ENCODE measurements at places on chromosomes 3 and 15.

- DNase-seq: no peak
These were observed 1403.1 kb upstream of the ALCAM start for GRCh38 chr3:103963599-103963998.

- no peak for DNase-seq
These were observed 658.6 kb downstream of the ZBBX start for GRCh38 chr3:166721466-166721865.

GRCh38 chr3:103818800-103819199 is 1384.0 kb downstream of the ZPLD1 start:
- no peak for DNase-seq

- DNase-seq: no peak
These were observed 34.4 kb downstream of the RARB start for GRCh38 chr3:25462495-25462894.

- no peak for DNase-seq
These were observed 300.2 kb upstream of the GPR149 start for GRCh38 chr3:154730186-154730585.

GRCh38 chr15:65028338-65028737 is 1.1 kb downstream of the MTFMT start:
- no peak for DNase-seq

- DNase-seq: no peak
These were observed 427.8 kb downstream of the LPP start for GRCh38 chr3:188581792-188582191.

- DNase-seq: no peak
These were observed 17.9 kb upstream of the ABI3BP start for GRCh38 chr3:101011136-101011535.

DNA sequence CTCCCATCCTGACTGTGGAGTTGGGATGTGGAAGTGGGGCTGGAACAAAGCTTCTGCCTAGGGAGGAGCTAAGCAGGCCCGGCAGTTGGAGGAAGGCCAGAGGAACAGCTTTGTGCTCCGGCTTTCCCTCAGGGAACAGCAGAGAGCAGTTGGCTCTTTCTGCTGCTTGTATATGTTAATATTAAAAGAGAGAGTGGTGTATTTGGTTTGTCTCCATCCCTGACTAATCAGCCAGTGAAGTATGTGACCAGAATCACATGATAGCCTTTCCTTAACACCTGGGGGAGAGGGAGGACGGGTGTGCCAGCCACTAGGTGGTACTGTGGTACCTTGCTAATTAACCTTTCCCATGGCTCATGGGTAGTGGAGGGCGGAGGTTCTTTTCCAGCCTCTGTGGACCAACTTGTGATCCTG is 10.0 kb downstream of the EIF2B5 start:
- DNase-seq: peak; percentile 56

DNA sequence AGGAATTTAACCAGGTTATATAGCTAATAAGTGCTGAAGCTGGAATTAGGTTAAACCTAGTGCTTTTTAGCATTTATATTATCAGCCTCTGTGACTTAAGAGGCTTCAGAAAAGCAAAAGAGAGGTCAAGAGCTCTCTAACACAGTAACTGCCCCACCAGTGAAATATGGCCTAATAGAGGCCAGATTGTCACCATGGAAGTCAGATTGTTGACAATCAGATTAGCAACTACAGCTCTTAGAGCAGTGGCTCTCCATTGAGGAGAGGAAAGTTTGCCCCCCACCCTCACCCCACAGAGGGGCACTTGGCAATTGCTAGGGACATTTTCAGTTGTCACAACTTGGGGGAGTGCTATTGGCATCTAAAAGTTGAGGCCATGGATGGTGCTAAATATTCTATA is 23.3 kb upstream of the LMOD3 start:
- DNase-seq: no peak

- DNase-seq: no peak
These were observed 119.6 kb downstream of the ABI3BP start for GRCh38 chr3:100873611-100874010.

DNA sequence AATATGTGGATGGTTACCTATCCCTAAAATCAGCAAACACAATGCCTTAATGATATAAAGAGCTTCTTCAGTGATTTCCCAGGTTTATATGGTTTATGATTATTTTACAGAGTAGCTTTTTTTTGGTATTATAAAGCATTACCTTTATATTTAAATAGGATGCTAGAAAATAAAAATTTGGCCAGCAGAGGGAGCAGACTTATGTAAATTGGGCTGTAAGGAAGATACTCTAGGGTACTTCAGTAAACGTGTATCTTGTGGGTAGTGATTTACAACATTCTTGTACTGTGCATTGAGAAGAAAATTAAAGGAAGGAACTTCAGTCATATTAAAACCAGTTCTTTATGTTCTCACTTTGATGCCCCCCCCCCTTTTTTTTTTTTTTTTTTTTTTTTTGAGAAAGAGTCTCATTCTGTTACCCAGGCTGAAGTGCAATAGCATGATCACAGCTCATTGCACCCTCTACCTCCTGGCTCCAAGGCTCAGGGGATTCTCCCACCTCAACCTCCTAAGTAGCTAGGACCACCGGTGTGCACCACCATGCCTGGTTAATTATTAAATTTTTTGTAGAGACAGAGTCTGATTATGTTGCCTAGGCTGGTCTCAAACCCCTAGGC is 167.9 kb downstream of the BBX start:
- no peak for DNase-seq

GRCh38 chr3:139774560-139775302 is 97.0 kb upstream of the NMNAT3 start:
- DNase-seq: no peak

- no peak for DNase-seq
These were observed 340.9 kb upstream of the TBL1XR1 start for GRCh38 chr3:177538048-177538749.

- DNase-seq: no peak
These were observed 315.9 kb downstream of the FEZF2 start for GRCh38 chr3:62057339-62058047.

DNA sequence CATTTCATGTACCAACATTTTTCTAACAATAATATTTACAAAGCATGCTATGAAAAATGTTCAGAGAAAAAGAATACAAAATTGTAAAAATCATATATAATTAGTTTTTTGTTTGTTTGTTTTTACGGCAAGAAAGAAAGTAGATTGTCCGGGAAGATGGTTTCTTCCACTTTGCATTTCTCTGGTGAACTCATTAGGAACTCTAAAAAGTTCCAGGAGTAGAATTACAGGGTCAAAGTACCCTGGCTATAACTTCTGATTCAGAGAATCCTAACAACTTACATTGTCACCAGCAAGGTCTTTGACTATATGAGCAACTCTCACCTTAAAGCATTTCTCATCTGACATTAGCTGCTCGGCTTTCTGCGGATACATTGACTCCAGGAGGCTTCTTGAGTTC is 196.7 kb downstream of the PDE8A start:
- no peak for DNase-seq

GRCh38 chr15:68503791-68504680 is 72.1 kb upstream of the ITGA11 start:
- DNase-seq: no peak

GRCh38 chr3:111070772-111071256 is 802 bp upstream of the NECTIN3 start:
- DNase-seq: no peak

DNA sequence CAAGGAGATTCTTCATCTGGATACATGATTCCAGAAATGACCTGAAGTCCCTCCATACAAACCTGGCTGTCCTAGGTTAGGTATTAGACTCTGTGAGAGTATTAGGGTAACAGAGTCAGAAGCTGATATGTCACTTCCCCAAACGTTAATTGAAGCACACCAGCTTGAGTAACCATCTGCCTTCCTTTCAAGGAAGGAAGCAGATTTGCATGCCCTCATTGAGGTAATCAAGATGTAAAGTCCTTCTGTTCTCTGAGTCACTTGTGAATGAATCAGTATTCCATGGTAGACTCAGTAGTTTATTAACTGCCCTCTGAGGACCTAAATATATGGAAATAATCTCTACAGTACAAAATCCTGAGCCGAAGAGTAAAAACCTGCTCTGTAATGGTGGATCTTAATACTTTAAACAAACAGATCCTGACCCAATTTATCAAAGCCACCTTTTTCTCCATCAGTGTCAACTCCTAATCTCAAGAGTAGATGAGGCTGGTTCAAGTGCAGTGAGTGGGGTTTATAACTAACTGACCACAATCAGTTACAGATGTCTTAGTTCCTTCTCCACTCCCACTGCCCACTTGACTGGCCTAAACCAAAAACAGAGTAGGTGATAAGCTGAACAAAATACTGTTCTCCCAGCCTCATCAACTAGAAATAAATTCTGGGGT is 246.2 kb upstream of the CHRM5 start:
- no peak for DNase-seq

DNA sequence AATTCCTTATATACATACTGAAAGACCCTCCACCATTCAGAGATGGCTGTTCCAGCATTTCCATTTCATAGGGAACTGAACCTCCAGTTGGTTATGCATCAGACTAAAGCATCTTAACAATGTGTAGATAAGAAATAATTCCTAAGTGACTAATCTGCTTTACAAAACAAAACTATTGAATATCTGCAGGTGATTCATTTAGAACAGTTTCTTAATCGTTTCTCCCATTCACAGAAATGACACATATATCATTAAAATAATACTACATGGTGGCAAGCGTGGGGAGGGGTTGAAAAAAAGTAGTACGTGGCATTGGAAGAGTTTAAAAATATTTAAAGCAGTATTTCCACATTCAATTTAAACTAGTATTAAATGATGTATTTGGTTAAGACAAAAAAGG is 19.5 kb downstream of the COPS2 start:
- no peak for DNase-seq

- peak; percentile 89 for DNase-seq
These were observed 129.8 kb downstream of the MEIS2 start for GRCh38 chr15:36970522-36970921.

DNA sequence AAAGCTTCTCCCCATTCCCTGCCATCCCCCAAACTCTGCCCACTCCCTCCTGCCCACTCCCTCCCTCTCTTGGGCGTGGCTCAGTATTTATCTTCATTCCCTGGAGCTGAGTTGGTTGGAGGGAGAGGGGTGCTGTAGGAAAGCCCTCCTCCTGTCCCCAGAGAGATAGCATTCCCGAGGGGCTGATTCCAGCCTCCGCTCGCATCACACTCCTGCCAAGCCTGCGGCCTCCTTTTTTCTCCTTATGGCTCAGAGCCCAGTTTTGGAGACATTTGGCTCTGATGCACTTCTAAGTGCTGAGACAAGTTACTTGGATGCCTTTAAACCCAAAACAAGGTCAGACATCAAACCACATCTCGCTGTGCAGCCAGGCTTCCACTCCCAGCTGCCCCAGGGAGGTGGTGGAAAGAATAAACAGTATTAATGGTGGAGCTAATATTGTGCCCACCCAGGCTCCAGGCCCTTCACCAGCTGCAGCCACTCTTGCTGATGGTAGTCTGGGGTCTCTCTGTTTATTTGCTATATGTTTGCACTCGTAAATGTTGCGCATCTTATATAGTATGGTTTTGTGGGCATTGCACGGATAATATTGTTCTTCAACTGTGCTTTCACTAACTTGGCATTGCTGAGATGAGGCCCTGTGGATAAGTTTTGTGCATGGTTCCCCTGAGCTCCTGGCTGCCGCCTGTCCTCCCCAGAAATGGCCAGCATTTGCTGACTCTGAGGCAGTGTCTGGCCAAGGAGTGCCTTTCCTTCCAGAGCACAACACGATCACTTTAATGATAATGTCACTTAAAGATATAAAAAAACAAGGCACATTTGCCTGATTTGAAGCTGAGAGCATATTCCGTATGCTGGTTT is 157.2 kb downstream of the LRRC28 start:
- no peak for DNase-seq

DNA sequence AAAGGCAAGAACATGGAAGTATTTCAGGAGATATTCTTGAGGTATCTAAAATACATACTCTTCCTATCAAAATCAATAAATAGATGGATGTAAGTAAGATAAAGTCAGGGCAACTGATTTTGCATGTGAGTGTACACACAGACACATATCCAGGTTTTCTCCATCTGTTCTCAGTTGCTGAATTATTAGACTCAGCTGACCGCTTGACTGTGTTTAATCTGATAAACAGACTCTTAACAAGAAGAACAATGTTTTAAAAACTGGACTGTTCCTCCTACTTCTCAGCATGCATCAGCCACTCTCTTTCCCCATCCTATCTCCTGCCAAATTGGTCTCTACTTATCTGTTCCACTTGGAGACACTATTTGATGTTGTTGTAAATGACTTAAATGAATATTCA is 73.5 kb downstream of the GOLGA8G start:
- no peak for DNase-seq

DNA sequence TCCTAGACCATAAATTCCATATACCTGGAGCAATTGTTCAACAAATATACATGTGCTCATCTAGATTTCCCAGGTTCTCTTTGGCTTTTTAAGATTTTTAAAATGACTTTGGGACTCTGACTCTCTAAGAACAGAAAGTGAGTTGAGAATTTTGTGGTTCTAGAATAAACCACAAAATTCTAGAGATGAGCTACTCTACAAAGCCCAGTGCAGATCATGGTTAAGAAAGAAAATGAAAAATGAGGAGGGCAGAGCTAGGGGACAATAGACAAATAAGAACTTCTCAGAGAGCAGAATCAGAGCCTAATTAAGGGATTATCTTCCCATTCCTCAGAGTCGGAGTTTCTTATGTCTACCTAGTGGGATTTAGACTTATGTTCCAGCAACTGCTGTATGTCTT is 694.7 kb downstream of the ZNF385D start:
- no peak for DNase-seq

GRCh38 chr15:97490429-97490828 is 470.1 kb upstream of the ARRDC4 start:
- DNase-seq: no peak

GRCh38 chr3:67389176-67389575 is 265.2 kb downstream of the SUCLG2 start:
- DNase-seq: no peak

DNA sequence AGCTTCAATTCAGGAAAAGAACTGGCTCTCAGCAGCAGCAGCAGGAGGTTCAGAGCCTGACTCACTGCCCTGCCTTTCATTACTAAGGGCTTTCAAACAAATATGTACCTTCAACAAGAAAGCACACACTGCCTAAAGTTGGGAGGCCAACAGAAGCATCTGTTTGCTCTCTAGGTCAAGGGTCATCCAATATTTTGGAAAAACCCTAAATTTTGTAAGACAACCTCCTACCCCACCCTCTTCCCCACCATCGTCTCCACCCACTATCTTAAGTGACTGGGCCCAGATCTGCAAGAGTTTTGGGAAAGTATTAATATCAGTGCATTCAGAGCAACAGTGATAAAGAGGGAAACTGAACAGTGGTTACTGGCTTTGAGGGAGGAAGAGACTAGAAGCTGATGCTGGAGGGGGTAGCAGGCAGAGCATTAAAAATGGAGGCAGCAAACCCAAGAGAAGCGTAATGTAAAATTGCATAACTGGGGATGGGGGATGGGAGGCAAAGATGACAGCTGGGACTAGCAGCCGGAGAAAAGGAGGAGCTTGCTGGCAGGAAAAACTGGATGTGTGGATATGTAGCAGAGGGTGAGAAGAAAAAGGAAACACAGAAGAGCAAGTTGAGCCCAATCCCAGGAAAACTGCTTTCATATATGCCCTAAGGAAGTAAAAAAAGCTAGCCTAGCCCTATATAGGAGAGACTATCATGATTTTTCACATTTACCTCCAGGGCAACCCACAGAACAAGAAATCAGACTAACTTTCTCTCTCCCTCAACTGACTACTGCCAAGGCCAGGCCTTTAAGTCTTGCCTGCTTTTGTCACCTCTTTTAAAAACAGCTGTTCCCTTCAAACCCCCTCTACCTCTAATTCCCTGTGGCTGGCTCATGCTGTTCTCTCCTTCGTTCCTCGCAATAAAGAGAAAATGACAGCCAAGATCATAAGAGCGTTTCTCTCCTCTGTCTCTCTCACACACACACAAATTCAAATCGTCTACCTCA is 31.4 kb downstream of the NPTN start:
- no peak for DNase-seq

GRCh38 chr3:164341086-164341485 is 737.2 kb downstream of the SI start:
- DNase-seq: no peak

All from DMS153 (cell line).